ENCODE measurements at places on chromosomes 6 and 20.

DNA sequence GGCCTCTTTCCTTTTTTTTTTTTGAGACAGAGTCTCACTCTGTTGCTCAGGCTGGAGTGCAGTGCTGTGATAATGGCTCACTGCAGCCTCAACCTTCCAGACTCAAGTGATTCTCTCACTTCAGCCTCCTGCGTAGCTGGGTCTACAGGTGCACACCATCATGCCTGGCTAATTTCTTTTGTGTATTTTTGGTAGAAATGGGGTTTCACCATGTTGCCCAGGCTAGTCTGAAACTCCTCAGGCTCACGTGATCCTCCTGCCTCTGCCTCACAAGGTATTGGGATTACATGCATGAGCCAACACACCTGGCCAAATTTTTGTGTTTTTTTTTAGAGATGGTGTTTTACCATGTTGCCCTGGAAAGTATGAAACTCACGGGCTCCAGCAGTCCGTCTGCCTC, 29.3 kb downstream of the SRC start:
- DNase-seq, result no peak

DNA sequence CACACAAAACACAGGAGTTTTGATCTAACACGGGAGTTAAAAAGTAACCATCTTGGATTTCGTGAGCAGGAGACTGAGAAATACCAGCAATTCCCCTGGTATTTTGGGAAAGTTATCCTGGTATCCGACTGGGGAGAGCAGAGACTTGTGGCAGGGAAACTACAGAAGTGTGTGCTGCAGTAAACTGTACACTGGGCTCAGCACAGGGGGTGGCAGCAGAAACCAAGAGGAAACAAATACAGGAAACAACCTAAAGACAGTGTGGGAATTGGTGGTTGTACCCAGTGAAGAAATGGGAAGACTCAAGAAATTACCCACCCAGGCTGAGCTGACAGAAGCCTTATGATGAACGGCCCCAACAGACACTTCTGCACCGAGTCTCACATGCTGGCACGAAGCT, 109.8 kb downstream of the CHD6 start:
- DNase-seq, result no peak

DNA sequence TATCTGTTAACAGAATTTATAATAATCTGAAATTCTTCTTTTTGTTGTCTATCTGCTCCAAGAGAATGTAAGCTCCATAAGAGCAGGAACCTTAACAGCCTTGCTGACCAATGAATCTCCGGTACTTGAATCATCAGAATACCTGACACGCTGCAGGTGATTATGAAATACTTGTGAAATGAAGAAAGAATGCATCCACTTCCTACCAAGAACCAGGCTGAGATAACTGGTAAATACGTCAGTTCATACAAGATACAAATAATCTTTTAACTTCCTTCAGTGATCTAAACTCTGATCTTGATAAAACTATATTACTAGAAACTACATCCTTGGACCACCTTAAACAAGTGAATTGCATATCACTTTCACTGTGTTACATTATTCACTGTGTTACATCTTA, 116.2 kb downstream of the MAP3K5 start:
- peak; percentile 93 for DNase-seq

- no peak for DNase-seq
Measured at GRCh38 chr20:49219924-49220831, 962 bp downstream of the DDX27 start.

DNA sequence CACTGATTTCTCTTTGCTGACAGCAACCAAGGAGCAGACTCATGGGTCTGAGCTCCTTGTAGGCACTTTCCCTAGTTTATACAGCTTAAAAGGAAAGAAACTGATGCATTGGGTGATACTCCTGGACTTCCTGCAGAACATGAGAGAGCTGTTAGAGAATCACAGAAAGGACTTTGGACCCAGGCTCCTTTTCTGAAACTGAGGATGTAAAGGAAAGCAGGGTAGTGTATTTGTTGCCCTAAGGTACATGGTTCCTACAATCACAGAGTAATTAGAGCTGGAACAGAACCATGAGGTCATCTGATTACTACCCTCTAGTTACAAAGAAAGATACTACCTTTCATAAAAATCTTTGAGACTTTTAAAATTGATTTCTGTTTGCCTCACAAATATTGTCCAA, 477.1 kb upstream of the SPTLC3 start:
- DNase-seq, result no peak

- no peak for DNase-seq
Measured at GRCh38 chr6:498795-499231, 107.3 kb downstream of the IRF4 start.

GRCh38 chr20:24651171-24651975, 181.9 kb downstream of the SYNDIG1 start:
- peak; percentile 29 for DNase-seq

GRCh38 chr6:136334853-136335252, 45.2 kb upstream of the BCLAF1 start:
- DNase-seq, result no peak

- peak; percentile 43 for DNase-seq
Measured at GRCh38 chr6:89281779-89282246, 33.3 kb downstream of the GABRR2 start.

DNA sequence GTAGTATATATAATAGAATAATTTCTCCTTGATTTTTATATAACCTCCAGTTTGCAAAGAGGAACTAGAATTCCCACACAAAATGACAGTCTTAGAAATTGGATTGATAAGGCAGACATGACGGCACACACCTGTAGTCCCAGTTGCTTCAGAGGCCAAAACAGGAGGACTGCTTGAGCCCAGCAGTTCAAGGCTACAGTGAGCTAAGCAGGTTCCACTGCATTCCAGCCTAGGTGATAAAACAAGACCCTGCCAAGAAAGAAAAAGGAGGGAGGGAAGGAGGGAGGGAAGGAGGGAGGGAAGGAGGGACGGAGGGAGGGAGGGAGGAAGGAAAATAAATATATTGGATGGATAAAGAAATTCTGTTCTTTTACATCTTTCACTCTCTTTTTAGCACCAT, 77.6 kb upstream of the SASH1 start:
- peak; percentile 58 for DNase-seq

DNA sequence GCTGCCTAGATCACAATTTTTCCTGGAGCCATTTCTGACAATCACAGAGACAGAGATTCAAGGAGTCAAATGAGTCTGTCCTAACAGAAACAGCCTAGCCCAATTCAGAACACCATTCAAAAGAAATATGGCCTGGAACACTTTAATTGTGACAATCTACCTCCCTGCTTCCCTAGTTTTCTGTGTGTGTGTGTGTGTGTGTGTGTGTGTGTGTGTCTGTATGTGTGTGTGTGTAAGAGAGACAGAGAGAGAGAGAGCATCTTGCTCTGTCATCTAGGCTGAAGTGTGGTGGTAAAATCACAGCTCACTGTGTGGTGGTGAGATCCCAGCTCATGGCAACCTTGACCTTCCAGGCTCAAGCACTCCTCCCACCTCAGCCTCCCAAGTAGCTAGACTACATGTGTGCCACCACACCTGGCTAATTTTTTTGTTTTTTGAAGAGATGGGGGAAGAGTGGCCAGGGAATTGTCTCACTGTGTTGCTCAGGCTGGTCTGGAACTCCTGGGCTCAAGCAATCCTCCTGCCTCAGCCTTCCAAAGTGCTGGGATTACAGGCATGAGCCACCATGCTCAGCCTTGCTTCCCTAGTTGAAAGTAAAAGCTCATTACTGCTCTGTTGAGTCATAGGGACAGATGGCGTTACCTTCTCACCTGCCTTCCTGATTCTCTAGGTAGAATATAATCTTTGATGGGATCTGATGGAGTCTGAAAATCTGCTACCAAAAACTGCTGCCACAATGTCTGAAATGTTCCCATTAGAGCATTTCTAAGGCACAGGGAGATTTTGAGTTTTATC, 89.6 kb upstream of the BEND6 start:
- DNase-seq, result peak; percentile 53

DNA sequence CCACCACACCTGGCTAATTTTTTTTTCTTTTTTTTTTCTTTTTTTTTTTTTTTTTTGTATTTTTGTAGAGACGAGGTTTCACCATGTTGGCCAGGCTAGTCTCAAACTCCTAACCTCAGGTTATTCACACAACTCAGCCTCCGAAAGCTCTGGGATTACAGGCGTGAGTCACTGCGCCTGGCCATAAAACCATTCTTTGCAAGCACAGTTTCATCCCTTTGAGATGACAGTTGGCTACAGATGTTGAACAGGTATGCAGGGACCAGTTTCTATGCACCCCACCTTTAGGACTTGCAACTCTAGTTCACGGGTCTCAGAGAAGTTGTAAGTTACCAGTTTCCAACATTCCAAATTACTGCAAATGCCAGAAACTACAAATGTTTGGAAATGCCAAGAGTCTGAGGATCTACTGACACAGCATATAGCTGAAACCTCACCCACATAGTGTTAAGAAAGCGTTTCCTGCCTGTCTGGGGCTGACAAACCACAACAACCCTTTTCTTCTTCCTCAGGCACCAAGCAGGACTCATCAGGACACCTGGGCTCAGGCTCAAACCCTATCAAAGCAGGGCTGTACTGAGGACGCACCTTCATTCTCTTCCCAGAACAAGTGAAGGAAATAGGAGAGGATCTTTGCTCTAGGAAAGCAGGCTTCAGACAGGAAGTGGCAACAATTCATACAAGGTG, 22.9 kb downstream of the ARHGAP18 start:
- DNase-seq, result peak; percentile 84

DNA sequence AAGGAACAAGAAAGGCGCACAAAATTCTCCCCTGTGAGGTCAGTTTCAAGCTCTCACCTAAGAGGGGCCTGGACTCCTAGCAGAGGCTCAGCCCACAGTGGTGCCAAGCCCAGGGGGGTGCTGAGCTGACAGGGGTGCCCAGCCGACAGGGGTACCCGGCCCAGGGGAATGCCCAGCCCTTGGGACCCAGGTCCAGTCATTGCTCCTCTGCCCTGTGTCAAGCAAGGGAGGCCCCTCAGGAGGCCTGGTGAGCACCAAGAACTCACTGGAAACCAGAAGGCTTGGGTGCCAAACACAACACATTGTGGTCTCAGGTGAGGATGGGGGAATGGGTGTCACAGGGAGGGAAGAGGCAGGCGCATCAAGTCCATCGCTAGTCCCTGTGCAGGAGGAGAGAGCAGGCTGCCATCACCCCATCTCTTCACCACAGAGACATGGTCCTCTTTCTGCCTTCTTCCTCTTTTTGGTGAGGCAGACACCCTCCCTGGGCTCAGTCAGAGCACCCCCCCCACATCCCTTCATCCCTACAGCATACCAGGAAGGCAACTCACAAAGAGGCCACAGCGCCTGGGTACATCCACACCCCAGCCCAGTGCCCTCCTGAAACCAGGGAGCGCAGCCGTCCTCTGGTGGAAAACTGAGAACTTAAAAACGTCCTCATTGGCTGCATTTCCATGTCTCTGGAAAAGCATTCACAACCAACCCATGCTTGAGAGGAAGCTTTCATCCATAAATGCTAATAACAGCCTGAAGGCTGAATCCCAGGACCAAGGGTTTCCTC, 111.3 kb downstream of the BANF2 start:
- DNase-seq, result no peak

GRCh38 chr6:122751326-122751725, 28.2 kb upstream of the FABP7 start:
- no peak for DNase-seq

DNA sequence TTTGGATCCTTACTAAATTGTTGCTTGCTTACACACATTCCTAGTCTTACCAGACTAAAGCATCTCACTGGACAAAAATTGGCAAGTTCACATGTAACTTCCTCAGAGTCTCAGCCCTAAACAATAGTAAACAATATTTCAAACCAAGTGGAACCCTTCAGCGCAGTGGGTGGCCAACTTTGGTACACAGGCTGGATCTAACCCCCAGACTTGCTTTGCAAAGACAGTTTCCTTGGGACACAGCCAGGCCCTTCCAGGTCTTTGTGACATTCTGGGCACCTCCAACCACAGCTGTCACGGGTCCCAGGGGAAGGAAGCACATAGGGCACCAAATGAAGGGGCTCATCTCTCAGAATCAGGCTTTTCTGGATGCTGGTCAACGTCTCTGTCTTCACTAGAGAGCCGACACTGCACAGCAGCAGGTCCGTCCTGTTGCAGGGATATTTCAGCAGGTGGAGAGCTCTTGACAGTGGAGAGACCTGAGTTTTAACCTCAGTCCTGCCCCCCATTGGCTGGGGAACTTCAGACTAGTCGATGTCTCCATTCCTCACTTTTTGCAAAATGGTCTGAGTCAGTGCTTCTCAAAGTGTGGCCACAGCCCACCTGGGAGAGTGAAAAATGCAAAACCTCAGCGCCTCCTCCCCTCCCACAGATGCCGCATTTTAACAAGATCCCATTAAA, 91.4 kb downstream of the BFSP1 start:
- no peak for DNase-seq

GRCh38 chr20:16556301-16556700, 16.9 kb downstream of the KIF16B start:
- peak; percentile 78 for DNase-seq

DNA sequence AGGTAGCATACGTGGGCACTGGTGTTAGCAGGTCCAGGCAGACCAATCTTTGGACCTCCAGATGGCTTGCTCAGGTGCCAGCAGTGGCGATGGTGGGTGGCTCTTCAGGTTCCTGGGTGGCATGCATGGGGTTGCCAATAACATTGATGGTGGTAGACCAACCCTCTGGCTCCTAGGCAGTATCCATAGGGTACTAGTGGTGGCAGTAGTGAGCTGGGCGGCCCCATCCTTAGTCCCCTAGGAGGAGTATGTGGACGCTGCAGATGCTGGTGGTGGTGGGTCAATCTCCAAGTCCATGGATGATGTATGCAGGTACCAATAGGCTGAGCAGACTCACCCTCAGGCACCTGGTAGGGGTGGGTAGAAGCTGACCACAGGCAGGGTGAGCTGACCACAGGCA, 70.6 kb downstream of the ZC2HC1B start:
- DNase-seq, result no peak

GRCh38 chr6:42520786-42521607, 42.8 kb upstream of the UBR2 start:
- DNase-seq, result peak; percentile 90

DNA sequence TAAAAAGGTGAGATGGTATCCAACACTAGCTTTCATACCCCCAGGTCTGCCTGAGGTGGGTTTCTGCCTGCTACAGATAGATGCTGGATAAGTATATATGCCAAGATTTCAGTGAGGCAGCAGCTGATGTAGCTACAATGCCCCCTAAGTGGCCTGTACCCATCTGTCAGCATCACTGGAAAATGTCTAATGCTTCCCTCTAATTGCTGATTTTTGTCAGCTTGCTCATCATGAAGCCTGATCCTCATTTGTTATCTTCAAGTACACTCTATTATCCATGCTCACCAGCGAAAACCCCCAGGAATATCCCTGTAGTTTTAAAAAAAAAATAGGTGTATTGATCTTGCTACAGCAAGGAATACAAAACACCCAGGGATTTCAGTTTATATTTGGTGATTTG, 32.2 kb downstream of the OPRM1 start:
- DNase-seq, result no peak

- DNase-seq, result no peak
Measured at GRCh38 chr20:52129611-52130010, 62.0 kb downstream of the ZFP64 start.

DNA sequence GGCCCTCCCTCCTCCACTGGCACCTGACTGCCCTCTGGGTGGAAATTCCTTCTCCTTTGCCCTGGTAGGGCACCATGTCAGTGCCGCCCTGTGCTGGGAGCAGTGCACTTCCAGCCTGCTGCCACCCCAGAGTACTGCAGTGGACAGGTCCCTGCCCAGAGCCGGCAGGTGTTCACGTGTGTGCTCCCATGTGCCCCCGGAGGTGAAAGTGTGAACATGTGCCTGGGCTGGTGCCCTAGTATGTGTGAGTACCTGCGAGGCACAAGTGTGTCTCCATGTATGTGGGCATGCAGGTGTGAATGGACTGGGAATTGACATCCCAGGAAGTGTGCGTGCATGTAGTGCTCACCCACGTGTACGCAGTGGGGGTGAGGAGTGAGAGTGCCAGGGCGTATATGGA, 29.4 kb downstream of the SDCBP2 start:
- no peak for DNase-seq

GRCh38 chr6:5191722-5192121, 69.0 kb downstream of the LYRM4 start:
- DNase-seq, result no peak
